ENCODE measurements at places on chromosomes 1 and 21.

DNA sequence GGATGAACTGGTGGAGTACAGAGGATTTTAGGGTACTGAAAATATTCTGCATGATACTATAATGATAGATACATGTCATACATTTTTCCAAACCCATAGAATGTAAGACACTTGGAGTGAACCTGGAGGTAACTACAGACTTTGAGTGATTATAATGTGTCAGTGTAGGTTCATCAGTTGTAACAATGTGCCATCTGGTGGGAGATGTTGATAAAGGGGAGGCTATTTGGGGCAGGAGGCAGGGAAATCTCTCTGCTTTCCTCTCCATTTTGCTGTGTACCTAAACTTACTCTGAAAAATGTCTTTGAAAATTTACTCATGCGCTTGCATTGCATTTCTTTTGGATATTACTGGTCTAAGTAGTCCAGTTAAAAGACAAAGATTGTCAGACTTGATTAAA is 35.2 kb downstream of the PTBP2 start:
- DNase-seq, result no peak

GRCh38 chr21:29697555-29698193 is 242.1 kb downstream of the GRIK1 start:
- no peak for DNase-seq

- DNase-seq, result peak; percentile 51
Measured at GRCh38 chr1:23524716-23525401, 6.2 kb downstream of the E2F2 start.

DNA sequence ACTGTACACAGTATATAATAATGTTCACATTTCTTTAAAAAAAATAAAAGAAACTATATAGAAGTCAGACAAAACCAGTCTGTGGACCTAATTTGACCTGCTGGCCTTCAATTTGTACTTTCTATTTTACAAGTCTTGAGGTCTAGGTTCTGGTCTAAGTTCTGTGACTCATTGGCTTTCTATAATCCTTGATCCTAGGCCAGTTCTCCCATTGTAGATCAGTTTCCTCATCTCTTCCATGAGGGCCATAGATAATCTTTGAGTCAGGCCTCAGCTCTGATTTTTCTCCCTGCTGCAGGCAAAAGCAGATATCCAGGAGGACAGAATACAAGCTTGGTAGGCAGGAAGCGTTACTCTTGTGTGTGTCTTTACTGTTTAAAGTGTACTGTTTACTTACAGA is 603.7 kb upstream of the CAMK1G start:
- no peak for DNase-seq

- no peak for DNase-seq
Measured at GRCh38 chr1:168918860-168919741, 187.4 kb upstream of the ATP1B1 start.

- DNase-seq, result peak; percentile 70
Measured at GRCh38 chr1:235415008-235415904, 48.0 kb downstream of the TBCE start.

DNA sequence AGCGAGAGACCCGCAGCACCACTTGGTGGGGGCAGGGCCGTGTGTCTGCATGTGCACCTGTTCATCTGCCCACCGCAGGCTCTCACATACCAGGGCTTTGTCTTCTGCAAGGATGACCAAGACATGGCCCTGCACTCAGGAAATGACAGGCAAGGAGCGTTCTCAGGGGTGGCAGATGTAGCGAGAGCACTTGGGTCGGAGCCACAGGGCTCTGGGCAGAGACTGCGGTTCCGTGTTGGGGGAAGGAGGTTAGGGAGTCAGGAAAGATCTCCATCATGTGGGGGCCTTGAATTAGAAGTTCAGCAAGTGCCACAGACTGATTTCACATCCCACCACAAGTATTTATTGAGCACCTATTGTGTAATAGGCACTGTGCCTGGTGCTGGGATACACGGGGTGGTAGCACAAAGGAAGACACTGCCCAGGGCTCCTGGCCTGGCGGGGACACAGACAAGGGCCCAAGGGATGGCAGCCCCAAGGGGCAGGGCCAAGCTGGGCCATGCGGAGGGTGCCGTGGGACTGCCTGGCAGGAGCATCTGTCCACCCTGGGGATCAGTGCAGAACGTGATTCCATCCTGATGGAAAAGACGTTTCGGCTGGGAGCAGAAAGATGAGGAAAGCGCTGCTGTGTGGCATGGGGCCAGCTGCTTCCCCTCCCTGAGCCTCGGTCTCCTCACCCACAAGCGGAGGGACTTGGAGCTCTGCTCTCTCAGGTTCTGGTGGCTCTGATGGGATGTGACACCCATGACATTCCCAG is 11.4 kb upstream of the SPSB1 start:
- no peak for DNase-seq

DNA sequence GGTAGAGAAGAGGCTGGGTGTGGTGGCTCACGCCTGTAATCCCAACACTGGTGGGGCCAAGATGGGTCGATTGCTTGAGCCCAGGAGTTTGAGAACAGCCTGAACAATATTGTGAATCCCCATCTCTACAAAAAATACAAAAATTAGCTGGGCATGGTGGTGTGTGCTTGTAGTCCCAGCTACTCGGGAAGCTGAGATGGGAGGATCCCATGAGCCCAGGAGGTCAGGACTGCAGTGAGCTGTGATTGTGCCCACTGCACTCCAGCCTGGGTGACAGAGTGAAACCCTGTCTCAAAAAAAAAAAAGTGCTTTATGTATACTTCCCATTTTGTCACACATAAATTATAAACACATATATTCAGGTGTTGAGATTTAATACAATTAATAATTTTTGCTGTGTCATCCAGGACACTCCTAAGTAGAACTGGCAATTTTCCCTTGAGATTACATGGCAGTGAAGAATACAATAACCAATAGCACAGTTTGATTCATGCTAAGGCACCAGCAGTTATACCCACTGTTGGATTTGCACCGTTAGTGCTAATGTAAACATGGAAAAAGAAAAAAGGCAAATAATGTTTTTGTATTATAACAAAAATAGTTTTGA is 15.5 kb downstream of the GABPB2 start:
- no peak for DNase-seq

- no peak for DNase-seq
Measured at GRCh38 chr21:20882462-20883407, 115.5 kb upstream of the NCAM2 start.

GRCh38 chr21:44557491-44558328 is 885 bp downstream of the KRTAP10-3 start:
- no peak for DNase-seq

- DNase-seq, result no peak
Measured at GRCh38 chr1:224127925-224128819, 14.3 kb downstream of the FBXO28 start.

GRCh38 chr1:180188091-180188506 is 33.4 kb downstream of the QSOX1 start:
- no peak for DNase-seq

DNA sequence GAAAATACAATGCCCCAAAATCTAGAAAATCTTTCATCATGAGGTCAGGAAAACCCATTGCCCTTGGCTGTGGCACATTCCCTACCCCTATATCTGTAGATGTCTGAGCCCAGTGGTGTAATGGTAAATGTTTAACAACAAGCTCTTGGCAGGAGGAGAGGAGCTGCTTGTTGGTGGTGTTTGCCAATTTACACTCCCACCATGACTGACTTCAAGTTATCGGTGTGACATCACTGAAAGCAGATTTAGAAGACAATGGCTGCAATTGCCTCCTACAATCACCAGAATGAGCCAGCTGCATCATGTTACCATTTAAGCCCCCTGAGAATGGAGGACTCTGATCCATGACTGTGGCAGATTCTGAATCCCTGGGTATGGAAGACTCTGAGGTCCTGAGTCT is 70.9 kb downstream of the SDC3 start:
- DNase-seq, result no peak

- no peak for DNase-seq
Measured at GRCh38 chr1:2946291-2946690, 75.0 kb upstream of the ACTRT2 start.

DNA sequence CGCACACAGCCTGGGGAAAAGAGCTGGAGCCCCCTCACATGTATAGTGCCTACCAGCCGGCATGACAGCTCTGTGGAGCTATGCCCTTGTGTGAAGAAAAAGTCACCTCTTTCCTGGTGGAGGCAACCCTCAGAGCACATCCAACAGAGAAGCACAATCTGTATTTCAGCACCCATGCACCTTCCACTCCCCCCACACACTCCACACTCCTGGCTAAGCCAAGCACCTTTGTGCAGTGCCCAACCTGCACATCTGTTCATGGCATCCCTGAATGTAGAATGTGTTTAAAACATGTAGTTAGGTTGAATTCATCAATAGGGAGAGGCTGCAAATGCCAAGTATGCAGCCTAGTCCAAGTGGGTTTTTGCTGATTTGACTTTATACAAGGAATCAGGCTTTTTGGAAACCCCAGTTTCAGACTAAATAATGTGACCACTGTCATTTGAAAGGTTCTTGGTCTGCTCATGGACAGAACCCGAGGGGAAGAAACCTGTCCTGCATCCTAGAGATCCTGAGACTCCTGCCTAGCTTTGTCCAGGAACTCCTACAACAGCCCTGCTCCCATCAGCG is 197.1 kb downstream of the TOMM20 start:
- no peak for DNase-seq

DNA sequence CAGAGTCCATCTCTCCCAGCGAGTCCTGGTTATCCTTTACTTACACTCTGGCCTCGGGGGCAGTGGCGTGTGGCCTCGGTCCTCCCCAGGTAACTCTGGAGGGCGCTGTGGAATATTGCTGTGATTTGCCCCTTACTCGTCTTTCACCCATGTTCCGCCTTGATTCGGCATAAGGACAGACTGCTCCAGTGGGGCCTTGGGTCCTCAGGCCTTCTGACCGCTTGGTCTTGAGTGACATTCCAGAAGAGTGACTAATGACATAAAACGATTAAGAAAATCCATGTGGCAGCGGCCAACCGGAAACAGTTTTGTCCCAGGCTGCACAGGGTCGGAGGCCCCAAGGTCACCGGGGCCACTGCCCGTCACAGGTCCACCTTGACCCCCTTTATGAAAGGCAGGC is 11.0 kb downstream of the ICMT start:
- no peak for DNase-seq

GRCh38 chr1:196075621-196076020 is 532.6 kb downstream of the KCNT2 start:
- DNase-seq, result no peak

- no peak for DNase-seq
Measured at GRCh38 chr1:17184161-17184665, 20.7 kb upstream of the PADI1 start.

DNA sequence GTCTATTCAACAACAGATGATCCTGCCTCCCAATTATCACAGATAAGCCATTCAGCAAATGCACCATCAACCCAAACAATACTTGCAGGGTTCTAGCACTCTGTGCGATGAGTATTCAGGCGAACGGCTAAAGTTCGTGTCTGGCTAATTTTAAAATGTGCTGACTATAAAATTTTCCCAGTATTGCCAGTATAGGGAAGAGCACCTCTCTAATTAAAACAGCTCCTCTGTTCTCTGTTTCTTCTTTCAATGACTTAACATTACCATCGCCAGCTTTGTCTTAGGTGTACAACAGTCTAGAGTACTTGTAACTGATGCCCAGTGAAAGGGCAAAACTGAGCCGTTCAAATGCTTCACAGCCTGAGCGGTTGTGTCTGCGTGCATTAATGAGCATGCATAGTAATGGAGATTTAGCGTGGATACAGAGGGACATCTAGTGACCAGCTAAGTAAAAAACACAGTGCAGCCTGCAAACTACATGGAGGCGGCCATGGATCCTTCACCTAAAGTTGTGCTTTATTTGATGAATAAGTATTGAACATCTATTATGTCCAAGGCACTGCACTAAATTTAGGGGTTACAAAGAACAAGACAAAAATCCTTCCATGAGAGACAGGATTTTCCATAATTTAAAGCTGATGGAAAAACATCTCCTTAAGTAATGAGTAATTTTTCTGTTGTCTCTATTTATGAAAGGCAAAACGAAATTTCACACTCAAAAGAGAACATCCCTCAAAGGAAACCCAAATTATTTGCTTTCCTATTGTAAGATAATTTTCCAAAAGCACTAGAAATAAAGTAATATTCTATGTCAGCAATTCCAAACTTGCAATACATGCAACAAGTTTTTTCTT is 120.0 kb downstream of the SETD4 start:
- no peak for DNase-seq

DNA sequence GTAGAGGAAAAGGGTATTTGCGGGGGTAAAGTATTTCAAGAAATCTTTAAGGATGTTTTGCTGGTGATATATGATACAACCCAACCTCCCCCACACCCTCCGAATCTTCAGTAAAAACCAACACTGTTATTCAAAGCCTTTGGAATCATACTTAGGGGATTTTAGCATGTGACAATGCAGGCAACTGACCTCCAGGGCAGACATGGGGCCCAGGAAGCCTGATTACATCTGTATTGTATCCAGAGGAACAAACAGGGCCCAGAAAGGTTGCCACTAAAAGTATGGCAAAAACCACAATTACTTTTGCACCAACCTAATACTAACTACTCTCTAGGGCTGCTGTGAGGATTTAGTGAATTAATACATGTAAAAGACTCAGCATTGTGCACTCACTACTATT is 43.9 kb upstream of the CNN3 start:
- DNase-seq, result no peak

DNA sequence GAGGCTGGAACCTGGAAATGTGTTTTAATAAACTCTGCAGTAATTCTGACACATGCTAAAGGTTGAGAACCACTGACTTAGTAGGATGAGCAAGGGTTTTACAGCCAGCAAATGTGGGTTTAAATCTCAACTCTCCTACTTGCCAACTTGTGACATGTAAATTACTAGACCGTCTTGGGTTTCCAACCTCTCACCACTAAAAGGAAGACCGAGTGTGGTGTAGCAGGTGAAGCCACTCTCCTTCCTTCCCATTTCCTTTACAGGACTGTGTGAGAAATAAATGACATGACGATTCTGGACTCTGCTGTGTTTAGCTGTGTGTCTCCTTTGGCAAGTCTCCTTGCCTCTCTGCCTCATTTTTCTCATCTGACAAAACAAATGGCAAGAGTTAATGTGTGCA is 49.5 kb upstream of the DNAJC6 start:
- DNase-seq, result no peak

DNA sequence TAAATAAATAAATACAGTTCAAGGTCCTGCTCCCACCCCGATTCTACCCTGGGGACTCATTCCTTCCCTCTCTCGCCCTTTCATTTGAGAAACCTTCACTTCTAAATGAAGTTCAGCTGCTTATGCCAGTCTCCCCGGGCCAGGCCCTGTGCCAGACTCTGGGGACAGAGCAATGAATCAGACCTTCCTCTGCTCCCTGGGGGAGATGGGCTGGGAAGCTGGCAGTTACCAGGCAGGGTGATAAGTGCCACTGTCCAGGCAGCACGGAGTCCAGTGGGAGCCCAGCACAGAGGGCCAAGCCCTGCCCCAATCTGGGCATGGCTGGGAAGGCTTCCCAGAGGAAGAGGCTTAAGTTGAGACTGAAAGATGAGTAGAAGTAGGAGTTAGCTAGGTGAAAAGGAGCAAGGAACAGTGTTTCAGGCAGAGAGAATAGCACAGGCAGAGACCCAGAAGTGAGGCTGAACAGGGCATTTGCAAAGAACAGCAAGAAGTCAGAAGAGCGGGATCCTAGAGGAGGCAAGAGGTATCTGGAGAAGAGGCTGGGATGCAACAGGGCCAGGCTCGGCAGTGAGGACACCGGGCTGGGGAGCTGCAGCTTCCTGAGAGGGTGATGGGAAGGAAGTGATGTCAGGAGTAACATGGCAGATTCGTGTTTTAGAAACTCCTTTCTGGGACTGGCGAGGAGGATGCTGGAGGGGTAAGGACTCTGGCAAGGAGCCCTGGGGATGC is 13.5 kb downstream of the KCNQ4 start:
- DNase-seq, result no peak

GRCh38 chr1:32339363-32339978 is 3.4 kb upstream of the MARCKSL1 start:
- DNase-seq, result no peak

GRCh38 chr1:92822879-92823278 is 9.0 kb upstream of the RPL5 start:
- no peak for DNase-seq
